ENCODE measurements at places on chromosomes 4 and X.

GRCh38 chrX:68945603-68946228, 116.9 kb downstream of the EFNB1 start:
- DNase-seq: no peak

- DNase-seq: no peak
Measured at GRCh38 chrX:33989936-33990335, 142.2 kb downstream of the FAM47A start.

DNA sequence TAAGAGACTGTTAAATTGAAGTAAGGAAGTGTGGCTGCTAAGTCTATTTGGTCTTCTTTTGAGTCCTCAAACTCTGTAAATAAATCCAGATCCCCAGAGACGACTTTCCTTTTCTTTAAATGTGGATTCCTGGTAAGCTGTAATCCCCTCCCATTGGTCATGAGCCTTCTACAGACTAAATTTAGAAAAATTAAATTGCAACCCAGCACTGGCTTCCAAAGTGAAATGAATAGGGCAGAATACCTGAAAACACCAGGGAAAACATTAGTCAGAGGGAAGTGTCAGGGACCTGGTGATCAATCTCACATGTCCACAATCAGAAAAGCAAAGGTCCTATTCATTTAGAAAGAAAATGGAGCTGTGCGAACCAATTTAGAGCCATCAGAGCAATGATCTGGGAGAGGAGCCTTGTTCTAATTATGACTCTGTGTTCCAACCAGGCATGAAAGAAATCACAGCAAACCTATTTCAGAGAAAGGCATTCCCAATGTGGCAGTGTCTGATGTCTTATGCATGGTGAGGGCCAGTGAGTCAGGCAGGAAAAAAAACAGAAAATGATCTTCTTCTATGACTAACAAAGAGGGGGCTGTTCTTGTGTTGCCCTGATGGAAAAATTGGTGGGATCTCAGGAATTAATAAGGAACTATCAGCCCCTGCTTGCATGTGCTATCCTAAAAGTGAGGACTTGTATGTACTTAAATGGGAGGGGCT, 19.8 kb upstream of the CCDC149 start:
- DNase-seq: no peak

DNA sequence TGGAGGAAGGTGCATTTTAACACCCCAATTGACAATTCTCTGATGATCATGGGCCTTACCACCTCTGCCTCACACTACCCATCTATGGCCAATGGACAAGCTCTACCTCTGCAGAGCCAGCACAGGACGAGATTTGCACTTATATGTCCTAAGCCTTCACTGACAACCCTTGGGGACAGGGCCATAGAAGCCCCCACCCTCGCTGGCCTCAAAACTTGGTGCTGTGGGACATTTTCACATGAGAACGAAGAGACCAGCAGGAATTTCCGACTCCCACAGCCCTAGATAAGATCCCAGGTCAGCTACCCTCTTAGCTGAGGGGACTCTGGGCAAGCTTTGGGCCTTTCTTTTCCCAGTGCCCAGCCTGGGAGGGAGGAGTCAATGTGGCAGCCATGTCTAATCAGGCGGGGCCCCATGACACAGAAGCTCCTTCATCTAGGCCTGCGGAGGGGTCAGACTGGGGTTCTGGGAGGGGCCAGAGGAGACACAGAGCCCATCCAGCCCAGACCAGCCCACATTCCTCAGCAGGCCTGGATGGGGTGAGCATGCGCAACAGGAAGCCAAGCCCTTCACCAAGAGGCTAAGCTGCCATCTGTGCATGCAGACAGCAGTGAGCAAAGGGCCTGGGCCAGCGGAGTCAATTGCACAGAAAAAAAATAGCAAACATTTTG, 12.1 kb downstream of the PJA1 start:
- no peak for DNase-seq

GRCh38 chrX:40072246-40072645, 25.5 kb downstream of the BCOR start:
- DNase-seq: no peak

DNA sequence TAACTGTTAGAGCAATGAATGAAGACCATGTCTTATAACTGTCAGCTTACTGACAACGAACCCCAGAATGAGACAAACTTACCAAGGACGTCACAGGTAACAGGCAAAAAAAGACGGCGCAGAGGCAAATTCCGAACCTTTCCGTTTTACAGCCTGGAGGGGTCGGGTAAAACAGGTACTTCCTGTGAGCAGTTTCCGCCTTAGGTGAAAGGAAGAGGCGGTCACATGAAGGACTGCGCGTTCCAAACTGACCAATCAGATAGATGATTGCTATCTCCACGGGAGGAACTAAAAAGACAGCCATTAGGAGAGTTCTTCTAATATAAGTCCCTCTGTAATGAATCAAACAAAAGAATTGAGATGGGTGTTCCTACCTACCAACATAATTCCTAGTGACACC, at the start of gene COX7B2:
COX7B2 (minus strand) TSS at position 168 of the 400 bp plus-strand sequence. CDS start 174,053 bp downstream, outside the sequence.
- no peak for DNase-seq

- DNase-seq: no peak
Measured at GRCh38 chr4:87339440-87339839, 16.8 kb upstream of the HSD17B13 start.

DNA sequence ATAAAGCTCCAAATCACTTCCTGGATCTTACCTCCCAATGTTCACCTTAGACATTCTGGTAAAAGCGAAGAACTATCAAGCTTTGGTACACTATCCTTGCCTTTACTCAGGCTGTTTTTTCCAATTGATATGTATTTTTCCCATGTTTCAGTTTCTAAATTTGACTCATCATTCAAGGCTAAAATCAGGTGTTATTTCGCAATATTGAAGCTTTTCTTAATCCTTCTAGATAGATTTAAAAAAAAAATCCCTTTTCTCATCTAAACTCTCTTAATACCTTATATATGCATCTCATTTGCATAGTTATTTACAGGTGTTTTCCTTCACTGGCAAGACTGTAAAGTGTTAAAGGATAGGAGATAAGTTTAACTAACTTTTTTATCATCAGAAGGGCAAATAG, 608.1 kb upstream of the FAM241A start:
- no peak for DNase-seq

GRCh38 chrX:134654398-134655012, 3.8 kb downstream of the PLAC1 start:
- DNase-seq: no peak

- DNase-seq: no peak
Measured at GRCh38 chr4:156999175-156999517, 27.5 kb upstream of the PDGFC start.

GRCh38 chrX:105653891-105654290, 168.4 kb upstream of the NRK start:
- no peak for DNase-seq

DNA sequence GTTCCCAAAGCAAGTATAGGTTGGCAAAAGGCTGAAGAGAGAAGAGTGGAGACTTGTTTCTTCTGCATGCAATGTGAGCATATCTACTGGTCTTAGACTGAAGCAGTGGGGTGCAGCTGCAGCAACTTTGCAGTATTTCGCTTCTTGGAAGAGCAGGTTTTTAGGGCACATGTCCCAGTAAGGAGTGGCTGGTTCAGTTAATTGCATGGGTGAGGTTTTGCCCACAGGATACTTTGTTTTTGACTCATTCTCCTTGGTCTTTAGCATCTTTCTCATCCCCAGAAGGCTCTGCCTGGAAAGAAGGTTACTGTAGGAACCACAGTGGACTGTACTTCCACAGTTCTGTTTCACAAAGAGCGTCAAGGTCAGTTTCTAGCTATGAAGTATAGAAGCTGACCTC, 68.0 kb upstream of the NR3C2 start:
- DNase-seq: no peak

DNA sequence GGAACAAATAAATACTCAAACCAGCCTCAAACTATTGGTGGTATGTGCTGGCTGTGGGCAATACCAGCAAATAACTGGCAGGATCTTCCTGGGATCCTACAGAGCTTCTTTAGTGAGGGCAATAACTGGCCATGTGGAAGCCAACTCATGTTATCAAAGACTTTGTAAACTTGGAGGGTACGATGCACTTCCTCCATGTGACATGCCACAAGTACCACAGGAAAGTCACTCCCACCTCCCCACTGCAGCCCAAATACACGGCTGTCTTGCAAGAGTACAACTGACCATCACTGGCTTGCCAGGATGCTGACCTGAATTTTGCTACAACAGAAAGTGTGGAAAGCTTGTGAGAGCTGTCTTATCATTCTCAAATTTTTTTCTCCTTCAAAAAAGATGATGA, 93.3 kb upstream of the MAML3 start:
- DNase-seq: no peak

DNA sequence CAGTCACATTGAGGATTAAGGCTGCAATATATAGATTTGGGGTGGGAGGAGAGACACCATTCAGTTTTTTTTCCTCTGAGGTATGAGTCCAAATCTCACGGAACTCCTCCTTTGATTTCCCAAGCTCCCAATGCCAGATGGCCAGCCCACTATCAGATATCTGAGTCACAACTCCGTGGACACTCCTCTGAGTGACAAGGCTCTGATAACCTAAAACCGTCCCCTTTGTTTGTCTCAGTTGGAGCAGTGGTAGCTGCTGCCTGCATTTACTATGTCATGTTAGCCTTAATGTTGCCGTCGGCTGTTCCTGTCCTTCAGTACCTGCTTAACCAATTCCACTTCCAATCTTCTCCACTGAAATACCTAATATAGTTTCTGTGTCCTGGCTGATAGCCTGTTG, 107.3 kb downstream of the DTHD1 start:
- DNase-seq: no peak

DNA sequence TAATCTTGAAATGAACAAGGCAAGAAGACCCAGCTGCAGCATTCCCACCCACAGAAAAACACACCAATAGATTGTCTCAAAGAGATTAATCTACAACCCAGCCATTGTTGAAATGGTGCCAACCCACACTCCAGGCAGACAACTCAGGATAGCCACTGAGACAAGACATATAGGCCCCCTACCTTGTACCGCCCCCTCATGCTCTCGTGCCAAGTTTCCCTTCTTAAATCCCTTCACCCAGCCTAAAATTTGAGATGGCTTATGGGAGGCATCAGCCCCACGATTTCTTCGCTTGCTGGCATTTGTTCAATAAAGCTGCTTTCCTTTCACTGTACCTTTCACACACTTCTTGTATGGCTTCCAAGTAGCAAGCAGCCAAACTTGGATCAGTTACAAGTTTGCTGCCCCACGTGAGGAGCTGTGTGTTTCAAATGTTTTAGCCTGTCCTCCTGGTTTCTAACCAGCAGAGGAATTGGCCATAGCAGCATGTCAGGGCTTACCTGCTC, 1754.1 kb downstream of the C4orf33 start:
- no peak for DNase-seq

GRCh38 chr4:99665983-99666382, 8.4 kb upstream of the C4orf54 start:
- DNase-seq: no peak

DNA sequence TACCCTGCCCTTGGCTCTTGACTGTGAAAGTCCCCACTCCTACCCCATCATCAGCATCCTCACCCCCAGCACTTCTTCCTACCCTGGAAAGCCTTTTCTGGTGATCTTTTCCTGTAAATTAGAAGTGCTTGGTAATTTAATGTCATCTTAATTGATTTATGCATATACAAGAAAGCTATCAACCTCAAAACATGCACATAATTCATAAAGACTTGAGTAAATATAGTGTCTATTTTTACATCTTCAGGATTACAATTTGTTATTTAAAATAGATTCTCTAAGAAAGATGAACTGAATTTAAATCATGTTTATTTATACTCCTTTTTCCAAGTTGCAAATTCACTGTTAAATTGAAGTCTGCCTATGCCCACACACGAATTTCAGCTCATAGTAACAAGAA, 36.0 kb upstream of the EXOC1L start:
- no peak for DNase-seq

- no peak for DNase-seq
Measured at GRCh38 chr4:41476310-41476885, 61.6 kb upstream of the LIMCH1 start.

GRCh38 chr4:93918856-93919255, 90.3 kb downstream of the ATOH1 start:
- DNase-seq: no peak

DNA sequence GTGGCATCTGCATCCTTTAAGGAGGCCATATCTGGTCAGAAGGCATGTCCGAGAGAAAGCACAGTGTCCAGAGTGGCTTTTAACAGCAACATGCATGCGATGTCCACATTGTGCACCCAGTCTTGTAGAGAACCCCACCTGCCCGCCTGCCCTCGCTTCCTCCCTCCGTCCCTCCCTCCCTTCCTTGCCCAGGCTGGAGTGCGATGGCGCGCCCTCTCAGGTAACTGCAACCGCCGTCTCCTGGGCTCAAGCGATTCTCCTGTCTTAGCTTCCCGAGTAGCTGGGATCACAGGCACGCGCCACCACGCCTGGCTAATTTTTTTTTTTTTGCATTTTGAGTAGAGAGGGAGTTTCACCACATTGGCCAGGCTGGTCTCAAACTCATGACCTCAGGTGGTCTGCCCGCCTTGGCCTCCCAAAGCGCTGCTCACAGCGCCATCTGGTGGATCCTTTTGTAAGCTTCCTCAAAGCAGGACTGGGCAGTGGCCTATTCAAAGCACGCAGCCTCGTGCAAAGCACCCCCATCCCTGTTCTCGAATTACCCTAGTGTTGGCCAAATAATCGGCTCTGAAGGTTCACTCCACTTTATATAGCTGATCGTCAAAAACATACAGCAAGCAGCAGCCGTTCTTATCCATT, 15.0 kb downstream of the BRCC3 start:
- DNase-seq: peak; percentile 18

DNA sequence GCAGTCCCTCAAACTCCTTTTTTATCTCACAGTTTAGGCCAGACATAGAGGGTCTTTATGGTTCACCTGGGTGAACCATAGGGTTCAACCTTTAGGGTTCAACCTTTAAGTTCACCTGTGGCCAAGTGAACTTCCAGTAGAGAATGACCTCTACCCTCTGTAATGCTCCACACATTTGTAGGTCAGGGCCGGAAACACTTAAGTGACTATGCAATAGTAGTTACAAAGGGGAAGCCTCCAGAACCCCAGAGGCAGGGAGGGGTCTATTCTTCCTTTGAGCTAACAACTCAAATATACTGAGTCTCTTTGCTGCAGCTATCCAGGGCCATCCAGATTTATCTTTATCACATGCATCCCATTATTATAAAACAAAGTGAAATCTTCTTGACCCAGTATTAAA, 100.0 kb downstream of the LARP1B start:
- no peak for DNase-seq

- no peak for DNase-seq
Measured at GRCh38 chr4:143282211-143282707, 54.4 kb upstream of the GAB1 start.

- no peak for DNase-seq
Measured at GRCh38 chr4:138488533-138488932, 246.4 kb upstream of the SLC7A11 start.

DNA sequence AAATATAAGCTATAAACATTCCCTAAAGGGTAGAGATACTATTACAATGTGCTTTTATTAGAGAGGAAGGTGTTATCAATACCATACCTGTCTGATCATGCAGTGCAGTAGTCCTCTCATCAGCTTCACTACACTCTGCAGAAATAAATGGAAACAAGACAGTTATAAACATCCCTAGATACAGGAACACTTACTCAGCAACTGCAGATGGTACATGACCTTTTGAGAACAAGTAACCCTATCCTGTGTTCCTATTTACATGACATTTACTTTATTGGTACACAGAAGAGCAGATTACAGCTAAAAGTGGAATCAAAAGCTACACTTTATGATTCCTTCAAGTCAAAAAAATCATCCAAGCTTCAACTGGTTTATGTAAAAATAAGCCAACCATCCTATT, 9.0 kb downstream of the PHKA1 start:
- no peak for DNase-seq

- no peak for DNase-seq
Measured at GRCh38 chrX:261919-262352, 19.2 kb upstream of the PLCXD1 start.

Data from effector memory CD8-positive, alpha-beta T cell (primary cell).